Stimulated activated naive CD8-positive, alpha-beta T cell treated with anti-CD3 and anti-CD28 coated beads, Interleukin-15, Interleukin-2, amounts not matched to agents 100 U/mL and 50 U/mL, for 24 hours (primary cell): ENCODE measurements at places on chromosomes 5 and 9.
A peak's percentile ranks its signal among the peaks of the same experiment; 100 is the strongest.

GRCh38 chr5:121805911-121806310 lies 45.8 kb upstream of the FTMT start:
- no peak for DNase-seq

- DNase-seq = no peak
Measured at GRCh38 chr5:175576591-175576990, 81.3 kb upstream of the HRH2 start.

DNA sequence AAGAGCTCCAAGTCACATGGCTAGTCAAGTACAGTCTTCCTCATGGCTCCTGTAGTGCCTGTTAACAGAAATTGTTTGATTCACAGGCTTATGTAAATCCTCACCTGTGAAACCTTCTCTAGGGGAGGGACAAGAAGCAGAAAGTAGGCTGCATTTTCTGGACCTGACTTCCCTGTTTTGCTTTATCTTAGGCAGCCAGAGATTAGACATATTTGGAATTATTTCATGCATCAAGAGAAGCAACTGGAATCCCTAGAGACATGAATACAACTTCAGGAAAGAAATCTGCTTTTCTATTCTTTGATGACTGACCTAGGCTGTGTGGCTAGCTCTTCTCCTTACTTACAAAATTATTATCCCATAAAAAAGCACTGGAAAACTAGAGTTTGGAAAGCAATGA lies 52.3 kb downstream of the CAST start:
- no peak for DNase-seq

GRCh38 chr5:83375049-83375745 lies 96.3 kb upstream of the VCAN start:
- no peak for DNase-seq

DNA sequence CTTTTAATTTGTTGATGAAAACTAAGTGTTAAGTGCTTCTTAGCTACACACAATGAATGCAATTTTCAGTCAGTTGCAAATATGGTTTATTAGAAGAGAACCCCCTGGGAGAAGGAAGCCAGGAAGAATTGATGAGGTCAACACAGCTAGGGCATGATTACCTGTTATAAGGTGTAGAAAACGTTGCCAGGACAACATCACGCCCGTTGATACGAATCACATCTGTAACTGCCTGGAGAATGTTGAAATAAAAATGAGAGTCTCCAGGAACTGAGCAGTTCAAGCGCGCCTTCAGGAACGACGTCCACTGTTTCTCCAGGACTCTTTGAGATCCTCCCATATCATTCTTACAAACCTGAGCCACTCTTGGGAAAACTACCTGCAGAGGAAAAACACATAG lies 88.0 kb downstream of the SEMA6A start:
- DNase-seq = no peak

DNA sequence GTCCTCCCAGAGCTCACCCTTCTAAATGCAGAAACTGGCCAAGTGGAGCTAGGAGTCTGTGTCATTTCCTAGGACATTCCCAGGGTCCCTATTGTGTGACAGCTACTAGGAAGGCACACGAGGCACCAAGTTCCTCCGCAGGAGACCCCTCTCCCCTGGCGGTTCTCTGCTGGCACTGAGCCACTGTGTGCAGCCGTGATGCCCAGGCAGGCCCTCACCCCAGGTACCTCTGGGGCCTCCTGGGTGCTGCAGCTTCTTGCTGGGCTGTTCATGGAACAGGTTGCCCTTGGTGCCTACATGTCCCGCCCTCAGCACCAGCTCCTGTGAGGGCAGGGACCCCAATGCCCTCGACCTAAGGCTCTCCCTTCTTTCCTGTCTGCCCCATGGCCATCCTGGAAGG lies 23.1 kb downstream of the MED10 start:
- no peak for DNase-seq

DNA sequence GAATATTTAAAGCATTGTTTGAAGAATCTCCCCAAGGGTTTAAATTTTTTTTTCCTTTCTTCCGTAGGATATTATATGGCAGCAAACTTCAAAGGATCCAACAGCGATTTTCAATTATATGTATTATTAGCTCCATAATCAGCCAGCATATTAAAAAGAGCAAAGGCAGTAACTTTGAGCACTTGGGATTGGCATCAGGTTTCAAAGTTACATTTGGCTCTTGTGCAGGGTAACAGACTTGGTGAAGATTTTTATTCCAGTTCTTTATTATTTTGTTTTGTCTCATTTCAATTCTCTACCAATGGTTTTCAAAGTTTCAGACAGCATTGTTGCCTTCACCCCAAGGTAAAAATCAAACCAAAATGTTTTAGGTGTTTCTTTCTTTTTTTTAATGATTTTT lies 116.7 kb upstream of the ZNF366 start:
- DNase-seq = no peak

GRCh38 chr9:130128251-130128650 lies 44.0 kb upstream of the NCS1 start:
- peak; percentile 72 for DNase-seq

DNA sequence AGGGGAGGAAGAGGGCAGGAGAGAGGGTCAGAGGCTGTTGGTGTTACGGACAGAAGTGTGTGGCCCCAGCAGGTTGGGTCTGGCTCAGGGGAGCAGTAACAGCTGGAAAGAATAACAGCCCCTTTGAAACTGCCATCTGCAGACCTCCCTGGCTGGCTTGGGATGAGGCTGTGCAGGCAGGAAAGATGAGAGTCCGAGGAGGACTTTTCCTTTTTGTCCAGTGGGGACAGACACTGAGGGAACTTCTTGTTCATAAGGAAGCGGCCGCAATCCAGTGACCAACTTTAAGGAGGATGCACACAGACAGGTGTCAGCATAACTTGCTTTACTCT lies 14.8 kb upstream of the PLEKHG4B start:
- DNase-seq = no peak

GRCh38 chr9:18575686-18576085 lies 101.7 kb downstream of the ADAMTSL1 start:
- no peak for DNase-seq

DNA sequence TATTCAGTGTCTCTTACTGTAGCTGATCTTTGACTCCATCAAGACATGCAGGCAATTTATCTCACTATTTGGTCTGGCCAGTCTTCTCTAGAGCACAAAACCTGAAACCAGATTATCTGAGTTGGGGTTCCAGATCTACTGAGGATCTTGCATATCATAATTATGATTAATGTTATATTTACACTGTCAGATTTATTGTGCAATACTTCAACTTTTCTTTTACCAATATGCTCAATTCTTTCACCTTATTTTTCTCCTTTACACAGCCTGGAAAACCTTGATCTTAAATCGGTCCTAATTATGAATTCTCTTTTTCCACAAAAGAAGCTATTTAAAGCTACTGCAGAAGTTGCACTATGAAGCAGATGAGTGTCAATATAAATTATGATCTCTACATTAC lies 140.1 kb downstream of the ST8SIA4 start:
- no peak for DNase-seq

DNA sequence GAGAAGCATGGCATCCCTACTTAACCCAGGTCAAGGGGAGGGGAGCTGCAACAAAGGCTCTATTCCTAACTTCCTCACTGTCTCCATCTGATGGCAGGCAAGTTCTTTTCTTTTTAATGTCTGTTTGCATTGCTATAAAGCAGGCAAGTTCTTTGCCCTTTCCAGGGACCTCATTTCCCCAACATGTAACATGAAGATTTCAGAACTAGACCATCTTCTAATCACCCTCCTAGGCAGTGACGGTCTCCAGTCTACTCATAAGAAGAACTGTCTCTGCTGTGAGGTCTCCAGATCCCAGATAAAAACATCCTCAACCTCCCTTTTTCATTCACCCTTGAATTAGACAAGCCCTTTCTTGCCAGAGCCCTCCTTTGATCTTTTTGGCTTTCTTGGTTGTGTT lies 42.1 kb downstream of the PPP1R2B start:
- no peak for DNase-seq

DNA sequence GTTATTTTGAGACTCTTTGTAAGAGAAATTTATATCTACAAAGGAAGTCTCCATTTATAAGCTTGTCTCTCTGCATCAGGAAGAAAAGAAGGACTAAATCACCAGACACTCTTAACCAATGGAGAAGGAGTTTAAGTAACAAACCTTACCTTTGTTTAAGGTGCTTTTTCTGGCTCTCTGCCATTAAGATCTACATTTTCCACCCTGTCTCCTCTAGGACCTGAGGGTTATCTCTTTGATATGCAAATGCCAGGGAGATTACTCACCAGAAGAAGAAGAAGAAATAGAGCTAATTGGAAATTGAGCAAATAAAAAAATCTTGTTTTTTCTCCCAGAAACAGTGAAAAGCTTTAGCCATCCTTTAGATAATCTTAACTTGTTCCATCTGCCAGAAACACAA lies 60.9 kb downstream of the CDKN2A start:
- DNase-seq = no peak

GRCh38 chr5:117013280-117013877 lies 438.8 kb upstream of the SEMA6A start:
- DNase-seq = no peak

DNA sequence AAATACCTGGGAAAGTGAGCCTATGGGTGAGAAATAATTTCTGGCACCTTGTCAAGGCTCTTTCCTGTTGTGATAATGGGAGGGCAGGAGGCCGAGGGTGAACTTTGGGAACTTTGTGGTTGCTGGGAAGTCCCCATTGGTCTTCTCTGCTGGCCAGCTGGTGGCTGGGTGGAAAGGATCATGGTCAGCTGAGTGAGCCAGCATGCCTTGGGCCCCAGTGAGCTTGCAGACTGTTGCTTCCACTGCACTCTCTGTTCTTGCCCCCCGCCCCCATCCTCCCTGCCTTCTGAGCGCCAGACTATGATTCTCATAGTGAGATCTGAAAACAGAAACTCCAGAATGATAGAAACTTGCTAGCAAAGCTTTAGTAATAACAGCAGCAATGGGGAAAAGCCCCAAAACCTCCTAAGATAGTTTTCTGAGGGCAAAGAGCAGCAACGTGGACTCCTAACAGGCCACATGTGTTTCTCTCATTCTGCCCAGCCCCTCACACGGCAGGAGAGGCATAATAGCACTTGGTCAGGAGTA lies 139.2 kb upstream of the SMARCA2 start:
- peak; percentile 74 for DNase-seq

DNA sequence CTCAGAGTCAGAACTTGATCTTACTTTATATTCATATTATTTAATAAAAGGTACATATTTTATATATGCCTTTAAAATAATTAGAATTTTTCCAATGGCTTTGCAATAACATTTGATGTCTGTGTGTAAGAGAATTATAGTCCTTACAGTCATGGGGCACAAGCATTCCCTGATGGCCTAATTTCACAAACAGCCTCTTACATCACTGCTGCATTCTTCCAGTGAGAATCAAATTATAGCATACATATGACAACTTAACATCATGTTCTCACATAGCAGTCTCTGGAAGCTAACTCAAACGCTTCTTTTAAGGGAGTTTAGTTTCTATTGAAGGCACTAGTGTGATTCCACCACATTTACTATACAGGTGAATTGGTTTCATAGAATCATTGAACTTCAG lies 15.3 kb upstream of the PRUNE2 start:
- no peak for DNase-seq
